ENCODE measurements at places on chromosomes 16 and 17. TPM values are rescaled to one million over a fixed set of nuclear protein-coding genes. Genes with fewer than 3 reads are reported as not detected.

DNA sequence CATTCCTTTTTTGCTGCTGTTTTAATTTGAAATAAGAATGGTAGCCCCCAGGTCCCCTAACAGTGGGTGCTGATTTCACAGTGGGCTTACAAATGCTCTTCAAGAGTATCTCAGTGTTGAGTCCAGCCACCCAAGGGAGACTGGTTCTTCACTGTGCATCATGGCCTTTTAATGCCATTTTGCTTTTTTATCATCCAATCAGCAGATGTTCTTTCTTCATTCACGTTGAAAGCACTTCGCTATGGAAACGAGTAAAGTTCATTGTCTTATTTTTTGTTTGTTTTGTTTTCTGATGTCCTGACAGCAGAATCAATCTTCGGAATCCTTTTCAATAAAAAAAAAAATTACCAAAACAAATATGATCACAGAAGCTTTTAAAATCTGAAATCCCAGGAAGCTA lies 429.0 kb downstream of the MAF start:
- no peak overlapping the region for H3K4me3 ChIP-seq
- H3K36me3 ChIP-seq: no peaks in the 10 kb centered on the region
- H3K4me1 ChIP-seq: no peaks in the 10 kb centered on the region
- no peaks in the 10 kb centered on the region for H3K27me3 ChIP-seq
- H3K27ac ChIP-seq: no peak overlapping the region

GRCh38 chr17:48545022-48545375 lies at the start of gene HOXB2:
Gene HOXB2, minus strand, starts transcription at chr17:48545109. Its CDS starts 198 bp downstream, at chr17:48544911.
- peak within 1 kb of the TSS; percentile 99 for H3K27ac ChIP-seq
- peak; percentile 77 for DNase-seq
- no peaks in the 10 kb centered on the region for H3K27me3 ChIP-seq
- peak within 1 kb of the TSS; percentile 96 for H3K4me3 ChIP-seq

DNA sequence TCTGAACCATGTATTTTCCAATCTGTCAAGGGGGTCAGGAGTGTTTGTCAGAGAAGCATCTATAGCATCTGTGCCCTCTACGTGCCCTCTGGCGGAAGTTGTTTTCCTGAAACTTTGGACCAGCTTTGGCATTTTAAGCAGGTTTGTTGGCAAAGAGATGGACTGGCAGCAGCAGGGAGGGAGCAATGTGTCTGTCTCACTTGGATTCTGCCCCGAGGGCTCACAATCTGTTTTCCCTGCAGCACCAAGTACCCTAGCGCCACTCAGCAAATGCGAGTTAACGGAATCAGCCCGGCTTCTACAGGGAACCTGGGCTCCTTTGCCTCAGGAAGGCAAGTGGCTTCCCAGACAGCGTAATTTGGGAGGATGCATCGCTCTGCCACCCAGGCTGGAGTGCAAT lies 17.4 kb downstream of the DUSP14 start:
- H3K27me3 ChIP-seq: no peaks in the 10 kb centered on the region
- H3K36me3 ChIP-seq: peaks cover 21% of the 10 kb centered on the region
- H3K4me3 ChIP-seq: no peak overlapping the region
- 0 out of 2 replicates have a peak, but pooled peaks cover 3% of the 10 kb centered on the region for H3K4me1 ChIP-seq

GRCh38 chr16:57795431-57795878 lies 6.8 kb downstream of the KIFC3 start:
- no peaks in the 10 kb centered on the region for H3K27me3 ChIP-seq
- DNase-seq: peak; percentile 38
- no peak overlapping the region for H3K4me3 ChIP-seq

DNA sequence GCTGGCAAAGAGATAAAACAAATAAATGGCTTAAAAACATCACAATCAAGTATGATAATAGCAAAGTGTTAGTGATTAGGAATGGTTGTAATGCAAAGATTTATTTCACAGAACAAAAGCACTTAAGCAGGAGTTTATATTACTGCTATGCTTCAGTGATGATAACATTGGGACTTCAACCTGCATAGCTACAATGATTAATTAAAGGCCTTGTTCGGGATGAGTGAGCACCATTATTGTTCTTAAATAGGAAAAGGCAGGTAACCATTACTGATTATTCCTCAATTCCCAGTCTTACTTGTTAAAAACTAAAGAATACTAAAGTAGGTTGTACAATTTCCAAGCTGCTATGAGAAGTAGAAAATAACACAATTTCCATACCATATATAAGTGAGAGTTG lies 1247.5 kb upstream of the CDH8 start:
- no peak overlapping the region for H3K27ac ChIP-seq
- DNase-seq: no peak
- H3K4me1 ChIP-seq: no peaks in the 10 kb centered on the region

- DNase-seq: no peak
- H3K27me3 ChIP-seq: no peaks in the 10 kb centered on the region
- H3K36me3 ChIP-seq: no peaks in the 10 kb centered on the region
- H3K27ac ChIP-seq: no peak overlapping the region
These were observed 219.6 kb upstream of the N4BP1 start for GRCh38 chr16:48829336-48830310.

DNA sequence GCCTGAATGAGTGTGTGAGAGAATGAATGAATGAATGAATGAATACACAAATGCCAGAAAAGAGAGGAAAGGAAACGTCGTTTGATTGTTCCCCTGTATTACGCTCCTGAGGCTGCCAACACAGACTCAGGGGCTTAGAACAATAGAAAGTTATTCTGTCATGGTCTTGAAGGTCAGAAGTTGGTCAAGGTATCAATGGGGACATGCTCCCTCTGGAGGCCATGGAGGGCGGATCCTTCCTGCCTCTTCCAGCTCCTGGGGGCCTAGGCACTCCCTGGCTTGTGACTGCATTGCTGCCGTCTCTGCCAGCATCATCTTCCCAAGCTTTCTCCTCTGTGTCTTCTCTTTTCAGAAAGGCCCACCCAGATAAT lies 1.5 kb upstream of the SLC38A8 start:
- no peak overlapping the region for H3K4me3 ChIP-seq
- no peaks in the 10 kb centered on the region for H3K36me3 ChIP-seq
- no peaks in the 10 kb centered on the region for H3K4me1 ChIP-seq
- H3K27ac ChIP-seq: no peak overlapping the region
- peaks cover 40% of the 10 kb centered on the region for H3K27me3 ChIP-seq

- peak; percentile 50 for DNase-seq
- peaks cover 2% of the 10 kb centered on the region for H3K4me1 ChIP-seq
- H3K27me3 ChIP-seq: no peaks in the 10 kb centered on the region
- H3K27ac ChIP-seq: no peak overlapping the region
These were observed 2.8 kb downstream of the MYCBPAP start for GRCh38 chr17:50511058-50511457.

DNA sequence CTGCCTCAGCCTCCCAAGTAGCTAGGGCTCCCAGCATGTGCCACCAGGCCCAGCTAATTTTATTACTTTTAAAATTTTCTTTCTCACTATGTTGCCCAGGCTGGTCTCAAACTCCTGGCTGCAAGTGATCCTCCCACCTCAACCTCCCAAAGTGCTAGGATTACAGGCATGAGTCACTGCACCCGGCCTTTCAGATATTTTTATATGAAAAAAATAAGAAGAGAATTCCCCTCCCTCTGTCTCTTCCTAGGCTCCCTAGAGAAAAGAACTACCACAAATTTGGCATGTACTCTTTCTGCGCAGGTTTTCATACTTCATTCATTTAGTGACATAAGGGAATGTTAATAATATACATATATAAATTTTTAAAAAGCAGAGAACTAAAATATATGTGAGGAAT lies 21.7 kb upstream of the SMURF2 start:
- H3K27ac ChIP-seq: peak overlapping the region; percentile 99
- no peaks in the 10 kb centered on the region for H3K27me3 ChIP-seq
- DNase-seq: peak; percentile 62
- no peaks in the 10 kb centered on the region for H3K36me3 ChIP-seq
- H3K4me3 ChIP-seq: no peak overlapping the region

DNA sequence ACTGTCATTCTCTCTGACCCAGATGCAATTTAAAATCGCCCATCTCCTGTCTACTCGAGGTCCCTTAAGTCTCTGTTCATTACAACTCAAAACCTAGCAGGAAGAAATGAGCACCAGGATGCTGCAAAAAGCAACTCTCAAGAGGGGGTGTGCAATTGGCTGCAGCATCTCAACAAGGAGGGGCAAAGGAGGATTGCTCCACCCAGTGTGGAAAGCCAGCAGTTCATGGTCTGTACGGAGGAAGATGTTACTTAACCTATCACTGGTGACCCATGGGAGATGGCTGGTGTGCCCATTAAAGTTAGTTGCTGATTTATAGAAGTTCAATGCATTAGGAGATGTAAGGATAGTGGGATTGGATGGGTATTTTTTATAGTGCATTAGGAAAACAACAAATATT lies 147.4 kb downstream of the CDK5R1 start:
- no peak for DNase-seq
- no peaks in the 10 kb centered on the region for H3K4me1 ChIP-seq
- no peaks in the 10 kb centered on the region for H3K36me3 ChIP-seq
- H3K4me3 ChIP-seq: no peak overlapping the region
- H3K27ac ChIP-seq: no peak overlapping the region

GRCh38 chr16:50614955-50615724 lies 66.0 kb downstream of the SNX20 start:
- H3K4me1 ChIP-seq: no peaks in the 10 kb centered on the region
- H3K36me3 ChIP-seq: no peaks in the 10 kb centered on the region
- DNase-seq: no peak
- peaks cover 28% of the 10 kb centered on the region for H3K27me3 ChIP-seq

DNA sequence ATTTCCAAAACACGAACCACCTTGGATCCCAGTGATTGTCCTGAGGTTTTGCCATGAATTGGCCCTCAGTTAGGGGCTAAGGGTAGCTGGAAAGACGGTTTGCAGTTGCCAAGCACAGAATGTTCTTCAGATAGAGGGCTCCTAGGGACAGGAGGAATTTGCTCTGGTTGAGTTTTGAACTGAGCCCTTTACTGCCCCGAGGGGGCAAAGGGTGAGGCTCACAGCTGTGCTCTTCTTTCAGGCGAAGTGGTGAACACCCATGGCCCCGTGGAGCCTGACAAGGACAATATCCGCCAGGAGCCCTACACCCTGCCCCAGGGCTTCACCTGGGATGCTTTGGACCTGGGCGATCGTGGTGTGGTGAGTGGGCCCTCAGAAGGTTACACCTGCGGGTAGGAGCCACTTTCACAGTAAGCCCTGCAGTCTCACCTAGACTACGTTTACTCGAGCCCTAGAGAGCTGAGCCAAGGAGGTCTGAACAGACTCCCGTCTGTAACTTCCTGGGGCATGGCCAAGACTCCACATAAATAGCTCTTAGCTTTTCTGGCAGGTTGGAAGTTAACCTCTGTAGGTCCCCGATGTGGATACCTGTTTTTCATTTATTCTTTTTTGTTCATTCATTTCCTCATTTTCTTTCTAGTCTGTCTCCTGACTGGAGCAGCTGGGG lies 32.5 kb downstream of the NMT1 start:
- H3K27me3 ChIP-seq: no peaks in the 10 kb centered on the region
- DNase-seq: no peak
- H3K4me3 ChIP-seq: no peak overlapping the region

PLA2G10 gene
- total RNA-seq: not detected

PABPN1L gene
- not detected for total RNA-seq

SLC16A6 gene
- 0.54 TPM for total RNA-seq

CD300A gene
- not detected for total RNA-seq

MYH1 gene
- not detected for total RNA-seq

DNAH3 gene
- total RNA-seq: not detected

CCDC200 gene
- not detected for total RNA-seq

SGSH gene
- total RNA-seq: 3.0 TPM

CCDC47 gene
- total RNA-seq: 62.0 TPM

UTS2R gene
- not detected for total RNA-seq
